Cortex of kidney (tissue), 1 donor: ENCODE measurements at places on chromosomes 4 and X.

DNA sequence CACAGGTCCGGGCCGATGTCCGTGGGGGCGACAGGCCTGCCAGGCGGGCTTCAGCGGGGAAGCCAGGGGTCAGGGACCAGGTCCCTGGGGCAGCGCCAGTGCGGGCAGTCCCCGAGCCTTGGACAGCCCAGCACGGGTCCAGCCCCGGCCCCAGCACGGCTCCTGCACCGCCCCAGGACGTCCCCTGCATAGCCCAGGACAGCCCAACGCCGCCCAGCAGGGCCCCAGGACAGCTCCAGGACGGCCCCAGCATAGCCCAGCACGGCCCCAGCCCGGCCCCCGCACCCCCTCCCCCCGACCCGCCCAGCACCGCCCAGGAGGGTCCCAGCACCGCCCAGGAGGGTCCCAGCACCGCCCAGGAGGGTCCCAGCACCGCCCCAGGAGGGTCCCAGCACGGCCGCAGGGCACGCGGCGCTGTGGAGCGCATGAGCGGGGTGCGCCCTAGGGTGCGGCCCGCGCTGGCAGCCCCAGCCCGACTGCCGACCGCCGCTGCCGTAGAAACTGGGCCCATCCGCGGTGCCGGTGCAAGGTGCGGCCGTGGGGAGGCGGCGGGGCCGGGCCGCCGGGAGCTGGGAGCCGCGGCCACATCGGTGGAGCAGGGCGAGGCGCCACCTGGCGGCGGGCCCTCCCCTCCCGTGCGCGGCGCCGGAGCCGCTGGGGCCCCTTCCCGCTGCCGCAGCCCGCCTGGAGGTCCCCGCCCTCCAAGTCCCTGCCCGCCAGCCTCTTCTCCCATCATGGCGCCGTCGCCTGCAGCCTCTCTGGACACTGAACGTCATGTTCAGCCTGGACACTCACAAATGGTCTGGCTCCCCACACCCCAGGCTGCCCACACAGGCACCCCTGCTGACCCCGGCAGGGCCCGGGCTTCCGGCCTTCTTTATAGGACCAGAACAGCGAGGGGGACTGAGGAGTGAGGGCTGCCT, 106.8 kb upstream of the NKX1-1 start:
- DNase-seq = no peak

- no peak for DNase-seq
Observed at GRCh38 chrX:21883258-21883657, 27.5 kb downstream of the YY2 start.

DNA sequence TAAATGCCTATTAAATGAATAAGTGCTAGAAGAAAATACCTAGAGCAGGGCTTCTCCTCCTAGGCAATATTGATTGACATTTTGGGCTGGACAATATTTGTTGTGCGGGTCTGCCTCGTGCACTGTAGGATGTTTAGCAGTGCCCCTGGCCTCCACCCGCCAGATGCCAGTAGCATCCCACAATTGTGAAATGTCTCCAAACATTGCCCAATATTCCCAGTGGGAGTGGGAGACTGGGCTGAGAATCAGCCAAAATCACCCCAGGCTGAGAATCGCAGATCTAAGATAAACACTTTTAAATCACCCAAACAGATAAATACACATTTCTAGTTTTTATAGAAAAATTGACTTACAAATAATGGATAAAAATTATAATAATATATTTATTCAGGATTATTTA, 916.2 kb upstream of the LCORL start:
- DNase-seq = no peak

DNA sequence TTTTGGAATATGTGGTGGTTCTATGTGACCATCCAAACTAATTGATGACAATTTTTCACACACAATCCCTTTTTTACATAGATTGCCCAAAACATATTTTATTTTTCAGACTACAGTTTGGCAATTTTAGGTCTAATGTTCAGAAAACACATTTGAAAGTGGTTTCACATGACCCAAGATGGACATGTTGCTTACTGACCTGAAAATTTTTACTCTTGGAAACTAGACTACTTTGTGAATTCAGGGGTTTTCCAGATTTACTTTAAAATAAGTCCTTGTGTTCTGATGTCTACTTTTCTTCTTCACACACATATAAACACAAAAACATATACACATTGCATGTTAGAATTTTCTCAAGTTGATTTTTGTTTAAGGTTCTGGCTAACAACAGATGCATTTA, 79.5 kb downstream of the HMGB2 start:
- DNase-seq = no peak

GRCh38 chr4:141037446-141037845, 95.8 kb downstream of the RNF150 start:
- no peak for DNase-seq

DNA sequence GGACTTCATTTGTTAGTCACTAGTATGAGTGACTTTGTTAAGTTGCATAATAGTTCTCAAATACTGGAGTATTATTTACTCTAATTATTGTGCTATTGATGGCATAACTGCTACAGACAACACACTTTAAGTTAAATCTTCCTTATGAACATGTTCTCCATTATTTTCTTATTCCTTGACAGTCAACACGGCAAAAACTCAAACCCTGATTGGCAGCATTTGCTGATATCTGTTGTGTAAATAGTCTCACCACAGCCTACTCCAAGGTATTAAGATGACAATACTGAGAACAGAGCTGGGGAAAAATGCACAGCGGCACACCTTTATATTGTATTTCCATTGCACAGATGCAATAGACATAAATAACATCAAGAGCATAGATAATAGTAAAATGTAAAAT, 568.0 kb upstream of the AADAT start:
- no peak for DNase-seq

GRCh38 chr4:113513382-113513781, 248.2 kb downstream of the CAMK2D start:
- DNase-seq = no peak

DNA sequence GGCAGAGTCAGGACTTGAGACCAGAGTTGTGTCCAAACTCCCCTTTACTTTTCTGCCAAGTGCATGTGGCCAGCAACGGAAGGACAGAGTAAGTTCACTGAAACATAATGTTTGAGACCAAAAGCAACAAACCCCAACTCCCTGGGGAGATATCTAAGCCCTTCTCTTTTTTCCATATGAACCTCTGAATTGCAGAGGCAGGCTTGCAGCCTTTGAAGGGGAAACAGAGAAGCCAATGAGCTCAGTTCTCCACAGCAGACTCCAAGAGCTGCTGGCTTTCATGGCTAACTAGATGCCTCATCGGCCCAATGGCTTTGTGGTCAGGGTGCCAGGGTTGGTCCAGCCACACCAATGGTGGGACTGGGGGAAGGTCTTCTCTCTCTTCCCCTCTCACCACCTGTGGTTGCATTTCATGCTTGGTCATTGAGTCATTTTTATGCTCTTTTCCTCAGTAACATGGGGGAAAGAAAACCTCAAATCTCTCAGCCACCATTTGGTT, 34.0 kb downstream of the STARD8 start:
- DNase-seq = no peak

DNA sequence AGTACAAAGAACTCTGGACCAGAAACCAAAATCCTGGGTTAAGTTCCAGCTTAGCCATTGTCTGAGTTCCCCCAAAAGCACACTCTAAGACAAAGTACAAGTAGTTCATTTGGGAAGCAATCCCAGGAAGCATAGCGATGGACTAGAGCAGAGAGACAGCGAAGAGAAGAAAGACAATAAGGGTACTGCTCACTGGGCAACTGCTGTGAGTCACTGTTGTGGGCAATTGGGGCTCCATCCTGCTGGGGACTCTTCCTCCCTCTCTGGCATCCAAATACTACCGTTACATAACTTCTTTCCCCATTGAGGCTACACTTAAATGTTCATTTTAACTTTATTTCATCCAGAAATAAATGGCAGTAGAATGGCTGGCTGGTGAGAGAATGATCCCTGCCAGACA, 14.1 kb downstream of the SRPX start:
- DNase-seq = no peak

GRCh38 chr4:162565730-162566129, 401.9 kb upstream of the FSTL5 start:
- no peak for DNase-seq

DNA sequence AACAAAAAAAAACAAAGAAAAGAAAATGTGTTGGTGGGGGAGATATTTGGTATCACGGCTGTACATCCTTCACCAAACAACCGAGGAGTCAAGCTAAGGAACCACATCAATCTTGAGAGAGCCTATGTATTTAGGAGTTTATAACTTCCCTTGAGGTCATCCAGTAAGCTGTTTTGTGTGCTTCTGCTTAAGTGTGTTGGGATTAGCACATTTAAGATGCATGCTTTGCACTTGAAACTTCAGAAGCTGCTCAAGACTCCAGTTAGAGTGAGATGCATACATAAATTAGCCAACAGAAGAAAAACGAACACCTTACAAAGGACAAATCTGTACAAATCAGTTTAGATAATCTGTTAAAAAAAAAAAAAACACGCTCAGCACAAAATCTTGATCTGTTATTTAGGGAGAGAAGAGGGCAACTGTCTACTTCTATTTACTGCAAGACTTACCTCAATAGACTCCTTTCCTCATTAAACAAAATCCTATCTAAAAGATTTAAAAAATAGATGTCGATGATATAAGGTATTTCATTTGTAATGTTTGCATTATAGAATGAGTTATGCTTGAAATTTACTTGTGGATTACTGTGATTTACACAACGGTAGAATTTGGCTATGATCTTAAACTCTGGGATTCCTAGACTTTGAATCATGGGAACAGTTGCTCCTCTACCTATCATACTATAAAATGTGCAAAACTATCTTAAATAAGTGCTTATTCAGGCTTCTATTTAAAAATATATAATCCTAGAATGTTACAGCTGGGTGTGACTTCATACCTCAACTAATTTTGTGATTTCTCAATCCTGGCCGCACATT, 53.8 kb upstream of the NAP1L5 start:
- no peak for DNase-seq

- DNase-seq = no peak
Observed at GRCh38 chr4:52038103-52038912, at the start of gene SGCB. TSS of gene SGCB (minus strand) at chr4:52038299. CDS start at chr4:52038259, 40 bp downstream.

- no peak for DNase-seq
Observed at GRCh38 chrX:44343412-44344141, at the start of gene EFHC2. TSS of gene EFHC2 (minus strand) at chrX:44343672. CDS start at chrX:44343588, 84 bp downstream.

- no peak for DNase-seq
Observed at GRCh38 chrX:65688403-65688871, 21.0 kb downstream of the MSN start.

GRCh38 chr4:19051831-19052230, 1030.3 kb upstream of the LCORL start:
- no peak for DNase-seq

DNA sequence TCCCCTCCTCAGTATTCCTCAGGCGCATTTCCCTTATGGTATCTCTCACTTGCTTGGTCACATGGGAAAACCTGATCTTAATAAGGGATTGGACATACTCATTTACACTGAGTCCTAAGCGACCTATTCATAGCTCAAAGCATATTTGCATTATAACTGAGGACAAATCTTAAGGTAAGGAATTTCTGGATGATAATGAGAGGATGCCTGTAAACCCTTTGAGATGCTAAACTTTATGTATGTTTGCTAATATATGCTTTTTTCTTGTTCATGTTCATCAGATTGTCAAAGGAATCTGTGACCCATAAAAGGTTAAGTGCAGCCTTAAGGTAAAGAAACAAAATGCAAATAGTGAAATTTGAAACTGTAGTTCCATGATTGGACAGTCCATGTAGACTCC, 53.8 kb upstream of the TRPC5OS start:
- DNase-seq = no peak

- no peak for DNase-seq
Observed at GRCh38 chrX:105723966-105724735, 98.2 kb upstream of the NRK start.

DNA sequence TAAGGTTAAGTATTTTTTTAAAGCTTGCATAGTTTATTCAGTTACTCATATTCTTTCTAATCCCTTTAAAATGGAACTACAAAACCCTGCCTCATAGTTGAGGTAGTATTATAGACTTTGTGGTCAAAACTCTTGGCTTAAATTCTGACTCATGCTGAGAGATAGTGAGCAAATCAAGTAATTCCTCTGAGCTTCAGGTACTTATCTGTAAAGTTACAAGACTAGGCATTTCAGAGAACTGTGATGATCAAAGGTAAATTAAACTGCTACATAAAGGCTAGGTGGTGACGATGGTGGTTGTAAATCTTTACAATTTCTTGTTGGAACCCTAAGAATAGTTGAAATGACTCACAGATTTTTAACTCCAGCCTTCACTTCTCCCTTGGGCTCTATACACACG, 3.2 kb upstream of the CLOCK start:
- no peak for DNase-seq

GRCh38 chrX:2401590-2402360, 99.0 kb downstream of the DHRSX start:
- DNase-seq = no peak

DNA sequence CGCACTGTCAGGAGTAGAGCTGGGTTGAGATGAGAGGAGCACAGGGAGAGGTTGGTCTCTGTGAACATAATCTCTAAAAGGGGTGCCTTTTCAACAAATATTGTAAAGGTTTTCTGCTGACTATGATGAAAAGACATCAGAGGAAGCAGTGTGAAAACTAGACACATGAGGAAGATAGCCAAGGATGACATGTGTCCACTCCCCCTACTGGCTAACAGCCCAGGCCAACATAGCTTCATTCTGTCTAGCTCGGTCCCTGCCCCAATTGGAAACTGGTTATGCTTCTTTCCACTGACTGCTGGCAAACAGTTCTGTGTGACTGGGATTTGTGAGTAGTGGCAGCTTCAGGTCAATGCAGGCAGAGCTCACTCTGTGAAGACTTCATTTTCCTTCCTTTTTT, 115.4 kb upstream of the ESX1 start:
- DNase-seq = no peak

- DNase-seq = no peak
Observed at GRCh38 chr4:7902101-7902553, 37.5 kb downstream of the AFAP1 start.

- no peak for DNase-seq
Observed at GRCh38 chr4:177557416-177557815, 115.2 kb upstream of the AGA start.

DNA sequence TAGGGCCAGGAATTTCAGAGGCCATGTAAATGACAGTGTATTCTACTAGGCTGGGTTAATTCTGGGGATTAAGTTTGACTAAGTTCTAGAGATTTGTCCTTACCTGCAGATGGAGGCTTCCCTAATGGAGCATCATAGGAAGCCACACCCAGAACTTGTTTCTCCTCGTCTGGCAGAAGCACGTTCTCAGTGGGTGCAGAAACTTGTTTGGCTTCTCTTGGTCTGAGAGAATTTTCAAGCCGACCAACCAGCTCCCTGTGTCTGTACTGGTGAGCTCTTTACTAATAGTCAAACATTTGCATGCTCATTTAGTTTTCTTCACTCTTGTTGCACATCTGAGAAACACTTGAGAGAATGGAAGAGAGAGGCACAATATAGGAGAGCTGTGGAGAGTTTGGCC, 907 bp upstream of the ATP10D start:
- no peak for DNase-seq

GRCh38 chr4:110193822-110194761, 4.3 kb downstream of the ELOVL6 start:
- no peak for DNase-seq

- DNase-seq = no peak
Observed at GRCh38 chrX:117752745-117753144, 363.9 kb downstream of the KLHL13 start.

GRCh38 chr4:21790438-21791029, 158.0 kb downstream of the KCNIP4 start:
- DNase-seq = no peak
